Stimulated activated CD8-positive, alpha-beta memory T cell treated with anti-CD3 and anti-CD28 coated beads, Interleukin-12 subunit alpha, Interleukin-12 subunit beta, amount 100 ng/mL, for 4 hours (primary cell): ENCODE measurements at places on chromosomes 11 and 22.
A peak's percentile ranks its signal among the peaks of the same experiment; 100 is the strongest.

DNA sequence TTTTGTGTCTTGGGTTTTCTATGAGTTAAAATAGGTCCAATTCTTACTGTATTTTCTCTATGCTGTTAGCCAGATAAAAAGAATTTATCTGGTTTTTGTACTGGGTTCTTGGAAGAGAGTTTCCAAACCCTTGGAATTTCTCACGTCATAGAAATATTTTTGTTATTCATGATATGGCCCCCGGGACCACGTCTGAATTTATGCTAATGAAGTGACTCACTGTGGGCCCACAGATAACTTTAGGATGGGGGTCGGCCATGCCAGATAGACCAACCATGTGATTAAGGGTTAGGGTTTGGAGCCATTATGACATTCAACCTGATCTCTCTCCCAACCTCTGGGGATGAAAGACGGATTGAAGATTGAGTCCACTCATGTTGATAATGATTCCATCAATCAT is 35.6 kb upstream of the DDI1 start:
- no peak for DNase-seq

DNA sequence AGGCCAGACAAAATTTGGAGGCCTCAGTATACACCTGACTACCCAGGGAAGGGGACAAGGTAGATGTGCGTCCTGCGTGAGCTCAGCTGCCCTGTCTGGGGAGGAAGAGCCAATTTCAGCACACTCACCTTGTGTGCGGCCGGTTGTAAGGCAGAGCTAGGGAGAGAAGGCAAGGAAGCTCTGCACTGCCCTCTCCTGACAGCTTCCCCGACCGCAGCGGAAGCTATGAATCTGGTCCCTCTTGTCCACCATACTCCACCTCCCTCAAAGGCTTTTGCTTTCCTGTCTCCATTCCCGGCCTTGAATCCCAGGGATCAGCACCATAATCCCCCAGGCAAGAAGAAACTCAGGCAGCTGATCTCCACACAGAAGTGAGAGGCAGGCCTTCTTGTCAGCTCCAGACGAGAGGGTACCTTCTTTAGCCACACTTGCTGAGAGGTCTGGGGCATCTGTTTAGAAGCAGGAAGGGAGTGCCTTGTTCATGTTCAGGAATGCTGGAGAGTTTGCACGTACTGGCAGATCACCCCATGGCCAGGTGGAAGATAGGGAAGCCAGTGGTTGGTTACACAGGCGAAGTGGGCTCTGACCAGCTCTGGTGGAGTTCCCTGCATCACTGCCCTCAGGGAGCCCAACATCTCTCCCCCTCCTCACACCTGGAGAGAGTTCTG is 62.5 kb downstream of the FEZ1 start:
- DNase-seq = no peak

DNA sequence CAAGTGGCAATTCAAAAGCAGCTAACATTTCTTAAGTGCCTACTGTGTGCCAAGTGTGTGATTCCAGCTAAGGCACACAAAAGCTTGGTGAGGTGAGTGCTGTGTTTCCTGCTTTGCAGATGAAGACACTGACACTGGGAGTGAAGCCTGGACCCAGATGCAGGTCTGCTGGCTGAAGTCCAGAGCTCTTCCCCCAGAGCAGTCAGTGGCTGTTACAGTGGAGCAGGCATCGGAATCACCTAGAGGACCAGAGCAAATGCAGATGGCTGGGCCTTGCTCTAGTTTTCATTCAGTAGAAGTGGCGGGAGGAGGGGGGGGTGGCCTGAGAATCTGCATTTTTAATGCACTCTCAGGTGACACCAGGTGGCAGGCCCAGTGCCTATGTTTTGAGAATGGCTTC is 342.3 kb downstream of the CADM1 start:
- no peak for DNase-seq

DNA sequence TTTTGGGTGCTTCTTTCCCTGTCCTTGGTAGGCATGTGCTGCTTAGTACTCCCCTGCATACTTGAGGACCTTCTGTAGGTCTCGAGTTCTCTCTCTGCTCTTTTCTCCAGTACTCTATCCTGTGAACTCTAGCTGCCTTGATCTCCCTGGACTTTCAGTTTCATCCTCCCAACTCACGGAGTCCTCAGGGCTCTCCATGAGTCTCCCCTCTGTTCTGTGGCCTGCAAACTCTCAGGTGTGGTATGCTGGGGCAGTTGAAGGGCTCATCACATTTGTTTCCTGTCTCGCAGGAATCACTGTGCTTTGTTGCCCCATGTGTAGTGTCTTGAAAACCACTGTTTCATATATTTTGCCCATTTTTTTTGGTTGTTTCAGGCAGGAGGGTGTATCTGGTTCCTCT is 3.3 kb upstream of the PACS1 start:
- DNase-seq = no peak

DNA sequence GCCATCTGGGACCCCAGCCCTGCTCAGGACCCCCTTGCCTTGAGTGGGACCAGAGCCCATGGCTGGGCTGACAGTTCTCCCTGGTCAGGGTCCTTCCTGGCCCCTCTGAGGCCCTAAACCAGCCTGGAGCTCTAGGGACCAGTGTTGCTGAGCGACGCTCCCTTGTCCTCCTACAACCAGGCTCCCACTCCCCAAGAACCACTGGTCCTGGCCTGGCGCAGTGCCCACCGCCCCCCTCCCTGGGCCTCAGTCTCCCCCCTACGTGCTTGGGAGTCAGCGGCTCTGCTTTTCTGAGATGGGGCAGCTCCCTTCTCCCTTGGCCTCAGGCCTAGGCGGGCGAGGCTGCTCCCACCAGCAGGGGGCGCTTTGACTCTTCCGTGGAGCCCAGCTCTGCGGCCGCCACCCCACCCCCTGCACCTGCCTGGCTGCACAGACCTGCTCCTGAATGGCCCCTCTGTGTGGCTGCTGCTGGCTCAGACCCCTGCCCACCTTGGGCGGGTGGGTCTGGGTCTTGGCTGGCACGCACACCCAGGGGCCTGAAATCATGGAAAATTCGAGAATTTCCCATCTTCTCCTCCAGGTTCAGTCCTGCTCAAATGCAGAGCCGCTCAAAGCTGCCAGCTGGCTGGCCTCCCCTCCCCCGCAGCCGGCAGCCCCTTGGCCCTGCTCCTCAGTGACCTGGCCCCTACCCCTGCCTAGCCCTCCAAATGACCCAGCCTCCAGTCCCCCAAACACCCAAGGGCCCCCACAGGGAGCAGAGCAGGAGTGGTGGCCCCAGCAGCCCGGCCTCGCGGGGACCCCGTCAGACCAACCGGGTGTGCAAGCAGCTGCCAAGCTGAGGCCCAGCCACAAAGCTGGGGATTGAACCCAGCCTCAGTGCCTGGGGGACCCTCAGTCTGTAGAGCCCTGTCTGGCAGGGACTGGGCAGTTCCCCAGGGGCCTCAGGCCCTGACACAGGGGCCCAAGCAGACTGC is 9.1 kb downstream of the PRR33 start:
- peak; percentile 61 for DNase-seq

DNA sequence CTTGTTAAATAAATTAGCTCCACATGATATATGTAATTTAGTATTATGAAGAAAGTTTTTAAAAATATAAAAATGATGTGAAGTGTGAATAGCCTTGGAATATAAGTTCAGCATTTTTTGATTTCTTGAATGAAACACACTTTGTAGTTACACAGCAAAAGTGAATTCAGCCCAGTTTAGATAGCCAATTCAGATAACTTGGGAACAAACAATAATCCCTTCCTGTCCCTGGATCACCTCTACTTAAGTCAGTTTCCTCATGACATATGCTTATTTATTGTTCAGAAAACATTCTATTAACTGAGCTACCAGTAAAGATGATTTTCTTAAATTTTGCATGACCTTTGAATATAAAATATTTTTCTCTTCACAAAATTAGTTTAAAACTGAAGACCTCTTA is 107.4 kb downstream of the PGR start:
- no peak for DNase-seq

GRCh38 chr11:69259096-69259495 is 34.9 kb upstream of the MYEOV start:
- DNase-seq = no peak

GRCh38 chr11:100467821-100468508 is 219.1 kb upstream of the ARHGAP42 start:
- no peak for DNase-seq
